D721Med (cell line): ENCODE measurements at places on chromosomes 4 and X.

GRCh38 chr4:94920369-94920768 is 162.6 kb downstream of the BMPR1B start:
- no peak for DNase-seq

DNA sequence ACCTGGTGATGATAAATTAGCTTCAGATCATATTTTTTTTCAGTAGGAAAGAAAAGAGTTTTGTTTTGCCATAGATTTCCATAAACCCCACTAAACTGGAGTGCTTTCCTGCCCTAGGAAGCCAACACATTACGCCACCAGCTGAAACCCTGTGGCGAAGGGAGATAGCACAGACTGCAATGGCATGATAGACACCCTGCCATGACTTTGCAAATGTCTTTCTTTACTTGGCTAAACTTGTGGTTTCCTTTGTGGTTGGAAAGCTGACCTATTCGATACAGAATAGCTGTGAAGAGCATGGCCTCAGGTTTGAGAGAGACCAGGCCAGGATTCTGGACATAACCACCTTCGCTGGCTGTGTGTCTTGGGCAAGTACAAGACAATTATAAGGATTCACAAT is 19.1 kb downstream of the MFAP3L start:
- DNase-seq = no peak

- no peak for DNase-seq
Measured at GRCh38 chrX:43664708-43665107, 8.6 kb downstream of the MAOA start.

DNA sequence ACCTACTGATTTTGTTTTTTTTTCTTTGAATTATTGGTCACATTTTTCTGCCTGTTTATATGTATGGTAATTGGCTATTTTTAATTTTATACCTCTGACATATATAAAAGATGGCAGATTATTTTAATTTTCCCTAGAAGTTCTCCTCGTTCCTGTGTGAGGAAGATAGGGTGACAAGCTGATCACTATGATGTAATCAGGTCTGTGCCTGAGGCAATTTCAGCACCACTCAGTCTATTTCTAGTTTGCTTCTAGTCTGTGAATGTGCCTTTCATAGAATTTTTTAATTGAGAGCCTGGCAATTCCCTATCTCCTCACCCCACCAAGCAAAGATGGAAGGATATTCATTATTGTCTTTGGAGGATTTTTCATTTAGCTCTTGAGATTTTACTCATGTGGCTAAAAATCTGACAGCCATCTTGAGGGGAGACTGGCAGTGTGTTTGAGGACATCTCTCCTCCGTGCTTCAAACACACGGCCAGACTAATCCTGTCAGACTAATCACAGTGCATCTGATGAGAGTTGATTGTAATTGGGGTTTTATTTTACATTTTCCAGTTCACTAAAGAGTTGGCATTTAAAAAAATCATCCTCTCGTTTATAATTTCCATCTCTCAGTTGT is 500.3 kb downstream of the TRIML1 start:
- DNase-seq = no peak
